ENCODE measurements at places on chromosomes 6 and 20. TPM values are rescaled to one million over a fixed set of nuclear protein-coding genes. Genes with fewer than 3 reads are reported as not detected.
A peak's percentile ranks its signal among the peaks of the same experiment; 100 is the strongest.

SRXN1 gene
- 31.3 TPM for total RNA-seq

DNA sequence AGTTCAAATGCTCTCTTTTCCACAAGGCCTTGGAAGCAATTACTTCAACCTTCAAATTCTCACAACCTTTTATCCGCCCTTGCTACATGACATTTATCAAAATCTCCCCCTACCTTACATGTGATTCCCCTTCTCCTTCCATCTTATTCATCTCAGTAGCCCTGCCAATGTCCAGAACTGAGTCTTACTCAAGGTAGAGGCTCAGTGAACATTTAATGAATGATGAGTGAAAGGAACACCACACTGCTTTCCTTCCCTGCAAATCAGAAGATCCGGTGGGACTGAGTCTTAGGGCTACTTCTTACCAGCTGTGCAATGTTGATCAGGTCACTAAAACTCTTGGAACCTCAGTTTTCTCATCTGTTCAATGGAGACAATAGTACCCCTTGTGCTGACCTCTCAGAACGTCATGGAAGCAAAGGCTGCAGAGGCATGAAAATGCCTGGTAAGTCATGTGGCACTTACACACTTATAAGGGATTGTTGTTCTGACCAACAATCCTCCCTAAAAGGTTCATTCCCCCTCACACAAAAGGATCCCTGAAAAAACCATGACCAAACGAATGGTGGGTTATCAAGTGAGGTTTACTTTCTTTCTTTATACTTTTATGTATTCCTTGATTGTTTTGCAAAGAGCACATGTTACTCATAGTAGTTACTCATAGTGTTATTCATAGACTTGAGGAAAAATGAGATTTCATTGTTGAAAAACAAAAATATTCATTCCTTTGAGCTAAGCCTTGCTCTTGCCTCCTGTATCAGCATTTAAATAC is 6.5 kb downstream of the MDGA1 start:
- no peak overlapping the region for H3K27ac ChIP-seq
- H3K4me3 ChIP-seq = no peak overlapping the region
- peaks cover 8% of the 10 kb centered on the region for H3K27me3 ChIP-seq
- peaks cover 7% of the 10 kb centered on the region for H3K4me1 ChIP-seq

KCNS1 gene
- not detected for total RNA-seq

EFCAB8 gene
- 1.9 TPM for total RNA-seq

DNA sequence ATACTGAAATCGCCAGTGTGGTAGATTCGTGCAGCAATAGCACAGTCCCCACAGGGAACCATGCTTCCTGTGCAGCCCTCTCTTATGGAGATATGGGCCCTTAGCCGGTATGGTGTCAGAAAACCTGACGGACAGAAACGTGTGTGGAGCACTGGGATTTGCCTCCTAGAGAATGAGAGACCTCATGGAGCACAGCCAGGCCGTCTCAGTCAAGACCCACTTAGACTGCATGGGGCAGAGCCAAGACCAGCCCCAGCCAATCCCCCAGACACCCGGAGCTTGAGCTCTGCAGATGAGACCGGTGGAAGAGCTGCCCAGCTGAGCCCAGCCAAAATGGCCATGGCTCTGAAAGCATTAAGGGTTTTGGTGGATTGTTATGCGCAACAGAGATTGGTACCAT is 163.7 kb downstream of the DLL1 start:
- no peak overlapping the region for H3K4me3 ChIP-seq
- no peak overlapping the region for H3K27ac ChIP-seq
- H3K4me1 ChIP-seq = peaks cover 5% of the 10 kb centered on the region

LY6G6D gene
- not detected for total RNA-seq

DNA sequence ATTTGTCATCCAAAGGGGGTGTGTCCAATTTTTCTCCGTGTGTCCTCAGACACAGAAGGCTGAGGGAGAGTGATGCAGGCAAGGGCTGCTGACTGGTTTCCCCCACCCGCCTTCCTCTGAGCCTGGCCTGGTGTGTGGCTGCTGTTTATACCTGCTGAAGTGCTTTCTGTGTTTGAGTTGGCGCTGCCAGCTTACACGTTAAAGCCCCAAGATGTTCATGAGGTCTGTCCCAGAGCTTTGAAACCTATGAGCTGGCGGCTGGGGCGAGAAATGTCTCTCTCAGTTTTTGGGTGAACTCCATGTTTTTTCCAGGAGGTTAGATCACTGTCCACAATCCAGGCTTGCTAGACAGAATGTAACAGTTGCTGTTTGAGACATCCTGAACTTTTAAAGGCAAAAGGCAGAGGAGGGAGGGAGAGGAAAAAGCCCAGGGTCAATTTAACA is 69.0 kb upstream of the CCN2 start:
- no peaks in the 10 kb centered on the region for H3K36me3 ChIP-seq
- H3K27ac ChIP-seq = peak overlapping the region; percentile 72
- H3K4me1 ChIP-seq = peaks cover 10% of the 10 kb centered on the region

- peak overlapping the region; percentile 78 for H3K27ac ChIP-seq
- peaks cover 96% of the 10 kb centered on the region for H3K4me1 ChIP-seq
- peaks cover 62% of the 10 kb centered on the region for H3K36me3 ChIP-seq
- peak; percentile 91 for DNase-seq
- no peaks in the 10 kb centered on the region for H3K27me3 ChIP-seq
These were observed 24.6 kb downstream of the RIPOR2 start for GRCh38 chr6:24910961-24911725.

GRCh38 chr6:134287859-134288537 is 29.9 kb downstream of the SGK1 start:
- no peak overlapping the region for H3K4me3 ChIP-seq
- peak overlapping the region; percentile 60 for H3K27ac ChIP-seq
- H3K4me1 ChIP-seq = no peaks in the 10 kb centered on the region
- H3K36me3 ChIP-seq = no peaks in the 10 kb centered on the region
- H3K27me3 ChIP-seq = no peaks in the 10 kb centered on the region
- no peak for DNase-seq

DNA sequence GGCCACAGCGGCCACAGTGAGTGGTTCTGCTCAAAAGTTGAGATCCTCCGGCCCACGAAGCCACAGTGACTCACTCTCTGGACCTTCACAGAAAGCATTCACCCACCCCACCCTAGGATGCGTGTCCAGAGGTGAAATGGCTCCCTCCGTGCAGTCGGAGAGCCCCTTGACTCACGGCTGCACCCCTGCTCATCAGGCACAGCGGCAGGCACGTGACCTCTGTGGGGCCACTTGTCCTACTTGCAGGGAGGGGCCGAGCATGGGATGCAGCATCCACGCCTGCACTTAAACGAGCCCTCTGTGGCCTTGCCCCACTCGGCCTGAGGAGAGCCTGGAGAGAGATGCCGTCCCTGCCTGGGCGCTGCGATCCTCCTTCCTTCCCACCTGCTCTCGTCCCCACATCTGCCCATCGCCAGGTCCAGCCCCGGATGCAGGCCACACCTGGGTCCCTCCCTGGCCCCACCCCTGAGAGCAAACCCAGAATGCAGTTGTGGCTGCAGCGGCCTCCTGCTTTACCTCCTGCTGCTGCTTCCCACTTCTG is 28.7 kb downstream of the NTSR1 start:
- no peaks in the 10 kb centered on the region for H3K36me3 ChIP-seq
- peaks cover 47% of the 10 kb centered on the region for H3K4me1 ChIP-seq
- no peak overlapping the region for H3K27ac ChIP-seq
- peak; percentile 71 for DNase-seq

DNA sequence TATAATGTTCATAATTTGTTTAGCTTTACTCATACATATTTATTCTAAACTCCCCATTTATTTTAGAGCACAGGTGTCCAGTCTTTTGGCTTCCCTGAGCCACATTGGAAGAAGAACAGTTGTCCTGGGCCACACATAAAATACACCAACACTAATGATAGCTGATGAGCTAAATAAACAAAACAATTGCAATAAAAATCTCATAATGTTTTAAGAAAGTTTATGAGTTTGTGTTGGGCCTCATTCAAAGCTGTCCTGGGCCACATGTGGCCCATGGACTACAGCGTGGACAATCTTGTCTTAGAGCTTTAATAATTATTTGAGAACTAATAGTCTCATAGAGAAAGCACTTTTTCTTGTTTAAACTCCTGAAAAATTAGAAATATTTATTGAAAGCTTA is 131.3 kb downstream of the MYO6 start:
- no peaks in the 10 kb centered on the region for H3K4me1 ChIP-seq
- DNase-seq = no peak
- no peaks in the 10 kb centered on the region for H3K27me3 ChIP-seq
- peaks cover 6% of the 10 kb centered on the region for H3K36me3 ChIP-seq

GRCh38 chr6:78489874-78490273 is 377.5 kb upstream of the IRAK1BP1 start:
- H3K4me3 ChIP-seq = no peak overlapping the region
- H3K27ac ChIP-seq = no peak overlapping the region
- DNase-seq = no peak
- H3K36me3 ChIP-seq = no peaks in the 10 kb centered on the region
- no peaks in the 10 kb centered on the region for H3K27me3 ChIP-seq

FAM110A gene
- 21.2 TPM for total RNA-seq

DNA sequence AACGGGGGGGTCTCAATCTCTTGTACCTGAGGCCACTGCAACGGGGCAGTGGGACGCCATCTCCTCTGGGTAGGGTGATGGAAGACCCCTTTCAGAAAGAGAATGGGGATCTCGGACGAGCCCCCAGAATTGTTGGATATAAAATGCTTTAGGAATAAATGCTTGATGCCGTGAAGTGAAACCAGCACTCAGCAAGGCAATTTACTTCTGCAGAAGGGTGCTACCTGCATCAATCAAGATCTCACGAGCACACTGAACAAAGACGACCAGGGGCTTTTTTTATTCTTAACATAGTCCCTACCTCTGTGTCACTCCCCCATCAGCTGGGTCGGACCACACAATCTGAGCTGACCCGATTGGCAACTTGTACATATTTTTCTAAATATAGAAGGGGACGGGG is 203.6 kb upstream of the TBX18 start:
- no peak overlapping the region for H3K4me3 ChIP-seq
- DNase-seq = no peak
- no peaks in the 10 kb centered on the region for H3K36me3 ChIP-seq

DNA sequence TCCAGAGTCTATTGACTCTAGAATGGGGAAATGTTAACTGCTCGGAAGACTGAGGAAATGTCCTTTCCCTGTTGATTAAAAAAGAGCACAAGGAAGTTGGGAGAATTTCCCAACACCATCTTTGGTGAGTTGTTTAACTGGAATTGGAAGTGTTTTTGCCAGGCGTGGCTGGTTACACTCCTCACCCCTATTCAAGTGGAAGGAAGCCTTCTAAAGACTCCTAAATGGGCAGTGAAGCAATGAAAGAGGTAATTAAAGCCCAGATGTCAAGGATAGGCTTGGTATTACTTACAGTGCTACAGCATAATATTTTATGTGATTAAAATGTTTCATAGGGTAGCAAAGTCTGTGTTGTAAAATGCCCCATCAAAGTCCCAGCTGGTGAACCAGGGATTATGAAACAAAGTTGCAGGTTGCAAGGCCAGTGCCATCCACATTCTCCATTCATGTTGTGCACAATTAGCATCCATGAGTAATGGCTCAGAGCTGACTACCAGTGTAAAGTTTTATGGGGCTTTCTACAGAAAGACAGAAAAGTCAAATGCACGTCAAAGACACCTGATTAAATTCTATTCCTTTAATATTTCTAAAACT is 52.6 kb downstream of the BTBD3 start:
- H3K27ac ChIP-seq = no peak overlapping the region
- no peaks in the 10 kb centered on the region for H3K27me3 ChIP-seq
- no peaks in the 10 kb centered on the region for H3K36me3 ChIP-seq
- H3K4me3 ChIP-seq = no peak overlapping the region

DNA sequence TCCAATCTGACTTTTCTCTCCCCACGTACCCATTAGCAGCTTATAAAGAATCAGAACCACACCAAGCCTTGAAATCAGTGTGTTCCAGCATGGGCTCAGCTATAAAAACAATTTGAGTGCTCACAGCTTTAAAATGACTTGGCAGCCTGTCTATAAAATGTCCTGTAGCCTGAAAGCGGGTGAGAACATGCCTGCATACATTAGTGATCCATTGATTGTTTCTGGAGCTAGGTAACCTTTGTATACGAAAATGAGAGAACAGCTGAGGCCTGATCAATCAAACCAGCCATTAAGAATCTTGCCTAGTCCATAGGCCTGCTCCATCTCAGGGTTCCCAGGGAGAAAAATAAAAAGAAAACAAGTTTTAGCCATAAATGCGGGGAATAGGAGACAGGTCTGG is 245.8 kb upstream of the SULF2 start:
- H3K4me1 ChIP-seq = no peaks in the 10 kb centered on the region
- H3K27ac ChIP-seq = no peak overlapping the region
- DNase-seq = no peak
- H3K27me3 ChIP-seq = no peaks in the 10 kb centered on the region

DNA sequence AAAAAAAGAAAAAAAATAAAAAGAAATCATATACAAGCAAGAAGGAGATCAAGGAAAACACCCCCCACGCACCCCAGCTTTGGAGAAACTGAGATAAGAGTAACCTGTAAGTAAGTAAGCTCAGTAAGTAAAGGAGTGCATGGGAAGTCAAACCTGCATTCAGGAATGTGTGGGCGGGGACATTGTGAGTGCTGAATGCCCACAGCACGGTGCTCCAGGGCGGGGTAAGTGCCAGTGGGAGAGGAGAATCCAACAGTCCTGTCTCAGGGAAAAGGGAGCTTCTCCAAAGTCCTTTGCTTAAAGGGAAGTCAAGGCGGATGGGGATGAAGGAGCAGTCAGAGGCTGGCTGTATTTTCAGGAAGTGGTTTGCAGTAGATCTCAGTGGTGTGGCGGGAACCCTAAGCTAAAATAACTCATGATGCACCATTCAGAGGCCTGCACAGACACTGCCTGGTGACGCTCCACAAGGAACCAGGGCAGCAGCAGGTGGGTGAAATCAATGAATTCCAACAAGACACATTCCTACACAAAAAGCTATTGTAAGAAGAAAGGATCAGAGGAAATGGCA is 368.0 kb downstream of the QKI start:
- H3K27me3 ChIP-seq = no peaks in the 10 kb centered on the region
- no peak overlapping the region for H3K27ac ChIP-seq
- H3K4me3 ChIP-seq = no peak overlapping the region

GRCh38 chr6:163301726-163302635 is 112.5 kb upstream of the QKI start:
- no peak for DNase-seq
- no peak overlapping the region for H3K4me3 ChIP-seq
- no peaks in the 10 kb centered on the region for H3K4me1 ChIP-seq
- no peak overlapping the region for H3K27ac ChIP-seq
- no peaks in the 10 kb centered on the region for H3K36me3 ChIP-seq

DNA sequence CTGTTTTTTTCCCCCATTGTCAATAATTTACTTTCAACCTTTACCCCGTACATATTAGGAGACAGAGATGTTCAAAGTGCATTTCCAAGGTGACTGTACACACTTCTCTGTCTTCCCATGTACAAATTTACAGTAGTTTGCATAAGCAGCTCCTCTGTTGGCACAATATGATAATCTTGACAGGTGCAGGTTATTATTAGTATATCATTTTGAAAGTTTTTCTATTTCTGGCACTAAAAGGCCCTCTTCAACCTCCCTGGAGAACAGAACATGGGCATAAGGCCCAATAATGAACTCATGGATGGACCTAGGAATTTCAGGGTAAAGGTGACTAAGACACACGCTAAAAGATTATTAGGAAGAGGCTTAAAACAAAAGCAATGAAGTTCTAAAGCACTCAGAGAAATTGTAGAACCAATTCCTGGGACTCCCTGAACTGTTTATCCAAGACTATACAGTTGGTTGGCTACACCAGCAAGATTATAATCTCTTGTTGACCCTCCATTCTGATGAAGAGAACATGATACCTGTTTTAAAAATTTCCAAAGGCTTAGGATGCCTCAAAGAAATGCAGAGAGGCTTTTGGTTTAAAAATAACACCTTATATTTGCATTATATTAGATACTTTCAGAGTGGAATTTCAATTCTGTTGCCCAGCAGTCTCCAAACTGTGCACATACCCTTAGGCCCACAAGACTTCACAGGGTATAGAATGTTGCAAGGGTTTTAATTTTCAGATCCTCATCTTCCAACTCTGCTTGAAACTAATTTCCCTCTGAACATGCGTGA is 1.1 kb downstream of the AIG1 start:
- H3K27me3 ChIP-seq = no peaks in the 10 kb centered on the region
- peaks cover 25% of the 10 kb centered on the region for H3K4me1 ChIP-seq
- no peak overlapping the region for H3K27ac ChIP-seq
- no peak for DNase-seq
